ENCODE measurements at places on chromosomes 2 and 18.

- DNase-seq: no peak
These were observed 225.3 kb downstream of the MC4R start for GRCh38 chr18:60147323-60147722.

- DNase-seq: no peak
These were observed 29.9 kb upstream of the FBLN7 start for GRCh38 chr2:112108178-112108832.

DNA sequence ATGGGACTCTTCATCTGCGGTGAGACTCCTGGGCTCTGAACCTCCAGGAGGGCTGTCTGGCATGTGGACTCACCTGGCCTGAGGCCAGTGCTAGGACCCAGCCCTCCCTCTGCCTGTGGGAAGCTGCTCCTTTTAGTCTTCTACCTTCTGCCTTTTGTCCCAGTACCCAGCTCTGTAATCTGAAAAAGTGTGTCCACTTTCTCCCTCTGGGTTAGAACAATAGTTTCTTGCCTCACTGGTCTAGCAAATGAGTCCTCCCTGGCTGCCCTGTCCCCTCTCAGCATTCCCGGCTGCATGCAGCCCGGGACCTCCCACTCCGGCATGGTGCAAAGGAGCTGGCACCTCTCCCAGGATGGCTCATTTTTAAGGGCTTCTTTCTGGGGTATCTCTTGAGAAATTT is 25.9 kb downstream of the GKN2 start:
- no peak for DNase-seq

DNA sequence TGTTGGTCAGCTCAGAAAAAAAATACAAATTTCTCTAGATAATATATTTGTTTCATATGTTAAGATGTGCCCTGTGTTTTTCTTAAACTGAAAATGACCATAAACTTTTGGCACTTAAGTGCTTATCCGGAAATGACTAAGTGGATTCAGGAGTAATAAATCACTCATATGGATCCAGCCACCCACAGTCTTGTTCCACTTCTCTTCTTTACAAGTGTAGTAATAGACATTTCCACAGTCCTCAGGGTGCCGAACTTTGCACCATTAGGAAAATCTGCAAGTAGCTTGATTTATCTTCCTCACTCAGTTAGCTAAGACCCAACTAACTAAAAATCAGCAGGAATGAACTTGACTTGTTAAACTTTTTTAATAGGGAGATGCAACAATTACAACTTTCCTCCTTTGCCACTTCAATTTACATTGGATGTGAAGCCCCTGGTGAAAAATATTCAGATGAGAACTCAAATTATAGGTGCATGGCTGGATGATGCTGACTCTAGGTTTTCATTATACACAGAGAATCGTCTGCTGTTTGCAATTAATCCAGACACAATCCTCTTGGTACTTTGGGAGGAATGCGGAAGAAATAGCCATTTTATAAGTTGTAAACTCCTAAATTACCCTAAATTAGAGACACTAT is 322.5 kb downstream of the ARHGAP15 start:
- no peak for DNase-seq

GRCh38 chr2:120352696-120353590 is 7.0 kb downstream of the INHBB start:
- DNase-seq: no peak

- no peak for DNase-seq
These were observed 14.1 kb upstream of the IL1RL2 start for GRCh38 chr2:102172745-102173144.

DNA sequence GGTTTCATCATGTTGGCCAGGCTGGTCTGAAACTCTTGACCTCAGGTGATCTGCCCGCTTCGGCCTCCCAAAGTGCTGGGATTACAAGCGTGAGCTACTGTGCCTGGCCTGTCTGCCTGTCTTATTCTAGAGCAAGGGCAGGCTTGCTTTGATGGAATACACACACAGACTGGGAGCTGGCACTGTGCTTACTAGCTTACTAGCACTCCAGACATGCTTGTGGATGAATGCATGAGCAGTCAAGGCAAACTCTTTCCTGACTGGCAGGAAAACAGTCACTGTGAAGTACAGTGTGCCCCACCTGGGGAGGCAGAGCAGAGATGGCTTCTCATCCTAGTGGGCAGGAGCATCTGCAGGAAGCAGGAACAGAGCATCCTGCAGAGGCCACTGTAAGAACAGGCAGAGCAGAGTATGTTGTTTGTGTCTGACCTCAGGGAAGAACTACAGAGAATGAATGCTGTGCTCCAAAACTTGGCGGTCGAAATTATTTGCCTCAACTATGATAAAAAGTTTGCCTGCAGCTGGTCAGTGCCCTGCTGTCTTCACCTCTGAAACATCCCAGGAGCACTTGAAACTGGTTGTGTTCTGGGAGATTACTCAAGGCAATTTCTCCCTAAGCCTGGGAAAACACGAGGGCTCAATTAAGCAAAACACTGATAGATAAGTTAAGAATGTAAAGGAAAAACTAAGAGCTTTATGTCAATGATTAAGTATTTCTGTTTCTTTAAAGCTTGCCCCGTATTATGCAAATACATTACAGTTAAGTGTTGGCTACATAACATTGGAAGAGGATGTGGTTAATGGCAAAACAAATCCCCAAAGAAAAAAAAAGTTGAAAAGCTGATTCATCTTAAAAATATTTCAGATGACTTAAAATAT is 102.4 kb downstream of the VAPA start:
- DNase-seq: no peak

- no peak for DNase-seq
These were observed 978.8 kb upstream of the POU3F3 start for GRCh38 chr2:103875131-103875530.

- no peak for DNase-seq
These were observed 107.3 kb downstream of the MYO1B start for GRCh38 chr2:191352536-191352935.

DNA sequence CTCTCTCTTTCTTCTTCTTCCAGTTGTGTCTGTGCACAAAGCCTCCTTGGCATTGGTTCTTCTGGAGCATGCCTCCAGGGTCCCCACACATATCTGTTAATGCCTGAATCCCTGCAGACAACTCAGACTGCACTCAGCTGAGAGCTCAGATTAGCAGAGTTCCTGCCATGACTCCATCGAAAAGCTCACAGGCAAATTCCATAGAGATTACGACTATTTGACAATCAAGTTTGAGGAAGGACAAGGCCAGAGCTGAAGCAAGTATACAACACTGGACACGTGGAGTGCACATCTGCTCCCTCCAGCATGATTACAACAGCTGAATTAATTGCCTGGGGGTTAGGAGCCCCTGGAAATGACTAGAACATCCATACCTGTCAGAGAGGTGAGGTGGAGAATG is 190.7 kb downstream of the INSIG2 start:
- no peak for DNase-seq

DNA sequence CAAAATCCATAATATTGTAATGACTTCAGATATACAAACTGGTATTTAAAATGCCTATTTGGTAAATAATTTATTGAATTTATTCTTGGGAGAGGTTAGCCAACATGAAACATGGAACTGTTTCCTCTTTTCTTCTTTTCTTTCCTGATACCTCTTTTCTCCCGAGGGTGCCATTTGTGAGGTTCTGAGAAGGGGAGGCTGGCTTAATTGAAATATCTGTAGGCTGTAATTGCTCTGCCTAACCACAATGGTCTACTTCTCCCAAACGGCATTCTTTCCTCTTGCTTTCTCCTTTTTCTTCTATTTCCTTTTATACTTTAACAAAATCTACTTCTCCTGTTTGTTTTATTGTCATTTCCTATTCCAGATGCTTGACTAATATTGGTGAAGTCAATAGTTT is 114.9 kb downstream of the TCF4 start:
- DNase-seq: no peak

DNA sequence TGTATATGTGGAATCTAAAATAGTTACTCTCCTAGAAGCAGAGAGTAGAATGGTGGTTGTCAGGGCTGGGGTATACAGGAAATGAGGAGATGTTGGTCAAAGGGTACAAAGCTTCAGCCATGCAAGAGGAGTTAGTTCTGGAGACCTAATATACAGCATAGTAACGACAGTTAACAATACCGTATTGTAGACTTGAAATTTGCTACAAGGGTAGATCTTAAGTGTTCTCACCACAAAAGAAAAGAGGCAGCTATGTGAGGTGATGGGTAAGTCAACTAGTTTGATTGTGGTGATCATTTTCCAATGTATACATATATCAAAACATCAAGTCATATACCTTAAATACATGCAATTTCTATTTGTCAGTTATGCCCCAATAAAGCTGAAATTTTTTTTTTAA is 98.2 kb upstream of the CYP1B1 start:
- no peak for DNase-seq

DNA sequence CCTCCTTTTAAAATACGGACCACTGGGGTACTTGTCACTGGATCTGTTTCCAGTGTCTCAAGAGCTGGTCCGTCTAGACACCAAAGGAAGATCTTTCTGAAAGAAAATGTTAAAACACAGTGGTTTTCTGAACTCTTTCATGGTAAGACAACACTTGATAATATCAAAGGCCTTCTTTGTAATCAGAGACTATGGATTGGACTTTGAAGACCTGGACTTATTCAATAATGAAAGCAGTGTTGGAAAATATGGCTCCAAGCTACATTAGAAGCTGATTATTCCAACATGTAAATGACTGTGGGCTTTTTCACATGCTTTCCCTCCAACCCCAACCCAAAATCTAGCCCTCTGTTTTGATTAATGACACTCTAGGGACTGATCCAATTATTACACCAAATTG is 329.4 kb upstream of the LYPD1 start:
- DNase-seq: no peak

- DNase-seq: no peak
These were observed 78.1 kb downstream of the MYCN start for GRCh38 chr2:16018277-16019059.

GRCh38 chr2:105814291-105814940 is 69.7 kb downstream of the NCK2 start:
- DNase-seq: no peak

GRCh38 chr2:9979977-9980376 is 28.5 kb downstream of the GRHL1 start:
- no peak for DNase-seq

DNA sequence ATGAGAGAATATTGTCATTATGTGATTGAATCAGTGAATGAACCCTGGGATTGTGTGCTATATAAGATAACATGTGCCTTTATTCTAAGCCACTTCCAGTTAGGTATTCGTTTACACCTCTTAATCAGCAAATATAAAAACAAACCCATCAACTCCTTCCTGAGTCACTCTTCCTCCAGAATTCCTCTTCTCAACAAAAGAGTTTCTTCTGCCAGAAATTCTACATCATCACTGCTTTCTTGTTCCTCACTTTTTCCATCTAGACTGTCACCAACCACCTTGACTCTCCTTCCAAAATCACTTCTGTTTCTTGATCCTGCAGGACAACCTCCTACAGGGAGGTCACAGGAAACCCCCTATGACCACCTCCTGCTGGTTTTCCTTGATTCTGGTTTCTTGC is 261.4 kb downstream of the CYP26B1 start:
- DNase-seq: no peak

DNA sequence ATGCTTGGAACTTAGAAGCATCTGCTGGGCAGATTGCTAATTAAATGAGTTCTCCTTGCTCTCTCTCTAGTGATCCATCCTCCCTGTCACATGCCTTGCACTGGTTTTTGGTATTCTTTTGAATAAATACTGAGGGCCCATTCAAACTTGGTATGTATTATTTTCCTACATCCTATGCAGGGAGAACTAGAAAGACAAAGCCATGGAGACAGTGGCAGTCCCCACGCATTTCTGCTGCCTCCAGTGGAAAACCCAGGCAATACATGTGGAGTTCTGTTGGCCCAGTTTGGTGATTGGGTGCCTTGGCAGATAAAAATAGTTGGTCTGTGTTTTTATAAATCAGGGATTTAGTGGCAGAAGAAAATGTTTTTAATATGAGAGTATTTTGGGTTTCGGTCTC is 68.7 kb downstream of the DIS3L2 start:
- DNase-seq: no peak

DNA sequence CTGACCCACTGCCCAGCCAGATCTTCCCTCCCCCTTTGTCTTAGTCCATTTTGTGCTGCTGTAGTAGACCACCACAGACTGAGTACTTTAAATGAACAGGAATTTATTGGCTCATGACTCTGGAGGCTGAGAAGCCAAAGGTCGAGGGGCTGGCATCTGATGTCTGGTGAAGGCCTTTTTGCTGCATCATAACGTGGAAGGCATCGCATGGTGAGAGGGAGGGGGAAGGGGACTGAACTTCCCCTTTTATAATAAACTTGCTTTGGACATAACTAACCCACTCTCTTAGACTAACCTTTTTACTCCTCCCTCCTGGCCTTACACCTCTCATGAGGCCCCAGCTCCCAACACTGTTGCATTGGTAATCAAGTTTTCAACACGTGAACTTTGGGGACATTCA is 83.8 kb downstream of the MAP4K4 start:
- no peak for DNase-seq

- DNase-seq: no peak
These were observed 91.5 kb downstream of the PID1 start for GRCh38 chr2:229179628-229180027.

GRCh38 chr2:239226677-239227581 is 173.9 kb downstream of the HDAC4 start:
- DNase-seq: no peak

GRCh38 chr2:32825291-32825712 is 121.5 kb upstream of the LTBP1 start:
- no peak for DNase-seq

DNA sequence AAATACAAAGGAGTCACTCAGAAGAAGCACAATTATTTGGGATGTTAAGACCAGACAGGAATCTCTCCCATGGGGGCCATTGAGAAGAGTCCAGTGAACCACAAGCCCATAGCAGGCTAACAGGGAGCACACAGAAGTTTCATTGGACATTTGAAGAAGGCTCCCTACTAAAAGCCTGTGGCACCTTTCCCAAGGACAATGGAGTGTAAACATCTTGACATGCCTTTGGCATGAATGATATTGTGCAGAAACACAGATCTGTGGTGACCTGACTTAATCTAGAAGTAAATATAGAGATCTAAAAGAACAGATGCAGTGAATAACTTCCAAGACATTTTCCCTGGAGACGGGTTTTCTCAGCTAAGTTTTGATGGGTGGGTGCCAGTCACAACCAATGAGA is 221.5 kb downstream of the EPHA4 start:
- DNase-seq: no peak

GRCh38 chr2:233130481-233131020 is 70.4 kb downstream of the INPP5D start:
- DNase-seq: no peak

DNA sequence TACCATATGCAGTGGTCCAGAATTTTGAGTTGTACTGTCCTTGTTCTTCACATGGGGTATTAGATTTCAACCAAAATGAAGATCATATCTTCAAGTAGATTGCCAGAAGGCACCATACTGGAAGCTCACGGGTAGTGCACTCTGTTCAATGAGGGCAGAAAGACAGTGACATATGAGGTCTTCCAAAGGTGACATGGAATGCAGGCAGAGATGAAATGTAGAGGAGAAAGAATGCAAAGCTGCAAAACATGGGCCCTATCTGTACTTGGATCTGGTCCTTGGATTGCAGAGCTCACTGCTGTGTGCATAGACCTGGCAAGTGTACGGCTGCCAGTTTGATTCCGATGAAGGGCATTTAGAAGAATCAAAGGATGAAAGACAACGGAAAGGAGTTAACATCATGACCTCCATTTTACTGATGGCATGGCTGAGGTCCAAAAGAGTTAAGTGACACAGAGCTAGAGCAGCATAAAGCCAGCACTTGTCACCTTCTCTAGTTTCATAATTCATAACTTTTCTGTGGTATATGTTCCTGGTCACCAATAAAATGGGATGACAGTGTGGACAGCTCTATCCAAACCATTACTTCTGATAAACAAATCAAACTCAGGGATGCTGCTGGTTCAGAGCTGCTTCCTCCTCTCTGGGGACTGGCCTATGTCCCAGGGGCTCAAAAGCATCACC is 64.7 kb downstream of the BCL2 start:
- DNase-seq: no peak
